BJ (cell line): ENCODE measurements at places on chromosomes 11 and 22.

DNA sequence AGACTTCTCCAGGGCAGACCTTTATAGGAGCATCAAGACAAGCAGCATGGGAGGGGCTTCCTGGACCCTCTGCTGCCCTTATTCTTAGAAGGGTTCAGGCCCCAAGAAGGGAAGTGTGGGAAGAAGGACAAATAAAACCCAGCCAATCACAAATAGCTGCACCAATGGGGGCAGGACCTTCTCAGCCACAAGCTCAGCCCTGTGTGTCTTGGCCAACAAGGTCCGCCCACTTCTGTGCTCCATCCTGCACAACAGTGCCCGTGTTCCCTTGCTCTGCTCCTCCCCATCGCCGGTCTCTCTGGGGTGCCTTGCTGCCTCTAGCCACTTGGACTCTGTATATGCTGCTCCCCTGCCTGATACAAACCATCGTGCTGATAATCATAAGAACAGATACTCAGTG, 86.1 kb downstream of the NAT10 start:
- DNase-seq = no peak

- no peak for DNase-seq
These were observed 223.2 kb downstream of the BLID start for GRCh38 chr11:121892863-121893262.

DNA sequence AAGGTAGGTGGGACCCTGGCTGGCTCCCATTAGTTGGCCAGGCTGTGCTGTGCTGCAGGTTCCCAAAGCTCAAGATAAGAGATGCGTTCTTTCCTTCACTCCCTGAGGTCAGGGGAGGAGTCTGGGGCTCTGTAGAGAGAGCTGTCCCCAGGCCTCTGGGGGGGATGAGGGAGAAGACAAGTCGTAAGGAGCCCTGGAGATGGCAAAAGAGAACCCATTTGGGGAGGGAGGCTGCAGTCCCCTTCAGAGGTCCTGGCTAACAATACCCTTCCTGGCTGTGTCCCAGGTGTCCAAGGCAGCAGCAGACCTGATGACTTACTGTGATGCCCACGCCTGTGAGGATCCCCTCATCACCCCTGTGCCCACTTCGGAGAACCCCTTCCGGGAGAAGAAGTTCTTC, 916 bp downstream of the GNG3 start:
- DNase-seq = no peak

DNA sequence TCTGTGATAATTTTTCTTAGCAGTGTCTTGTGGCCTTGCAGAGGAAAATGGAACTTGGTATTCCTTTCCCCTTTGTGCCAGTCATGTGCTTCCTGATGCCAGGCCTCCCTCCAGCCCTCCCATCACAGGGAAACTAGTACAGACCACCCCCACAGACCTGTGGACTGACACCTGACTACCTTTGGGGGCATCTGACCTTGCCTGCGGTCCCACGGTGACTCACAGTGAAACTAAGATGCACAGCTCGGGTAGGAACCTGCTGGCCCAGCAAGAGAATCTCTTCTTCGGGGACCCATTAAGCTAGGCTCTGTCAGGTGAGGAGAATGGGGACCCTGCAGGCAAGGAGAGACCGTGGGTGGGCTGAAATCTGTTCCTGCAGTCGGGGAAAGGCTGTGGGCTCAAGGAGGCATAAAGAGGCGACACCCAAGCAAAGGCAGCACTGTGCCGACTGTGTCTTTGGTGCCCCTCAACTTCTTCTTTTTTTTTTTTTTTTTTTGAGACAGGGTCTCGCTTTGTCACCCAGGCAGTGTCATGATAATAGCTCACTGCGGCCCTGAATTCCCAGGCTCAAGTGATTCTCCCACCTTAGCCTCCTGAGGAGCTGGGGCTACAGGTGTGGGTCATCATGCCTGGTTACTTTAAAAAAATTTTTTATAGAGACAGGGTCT, 20.8 kb upstream of the PEX26 start:
- DNase-seq = no peak

DNA sequence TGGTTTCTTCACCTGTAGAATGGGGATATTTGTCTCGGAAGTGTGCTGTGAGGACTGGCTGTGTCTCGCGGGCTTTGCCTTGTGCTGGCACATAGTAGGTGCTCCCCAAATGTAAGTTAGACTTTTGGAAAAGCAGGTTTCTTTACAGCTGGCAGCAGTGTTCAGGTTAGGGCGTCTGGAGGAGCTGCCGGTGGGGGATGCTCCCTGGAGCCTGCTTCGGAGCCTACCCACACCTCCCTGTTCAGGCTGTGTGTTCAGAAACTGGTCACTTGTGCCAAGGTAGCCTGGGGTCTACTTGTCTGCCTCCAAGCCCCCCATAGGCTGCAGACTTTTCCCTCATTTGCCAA, 60.0 kb downstream of the OTOG start:
- no peak for DNase-seq

DNA sequence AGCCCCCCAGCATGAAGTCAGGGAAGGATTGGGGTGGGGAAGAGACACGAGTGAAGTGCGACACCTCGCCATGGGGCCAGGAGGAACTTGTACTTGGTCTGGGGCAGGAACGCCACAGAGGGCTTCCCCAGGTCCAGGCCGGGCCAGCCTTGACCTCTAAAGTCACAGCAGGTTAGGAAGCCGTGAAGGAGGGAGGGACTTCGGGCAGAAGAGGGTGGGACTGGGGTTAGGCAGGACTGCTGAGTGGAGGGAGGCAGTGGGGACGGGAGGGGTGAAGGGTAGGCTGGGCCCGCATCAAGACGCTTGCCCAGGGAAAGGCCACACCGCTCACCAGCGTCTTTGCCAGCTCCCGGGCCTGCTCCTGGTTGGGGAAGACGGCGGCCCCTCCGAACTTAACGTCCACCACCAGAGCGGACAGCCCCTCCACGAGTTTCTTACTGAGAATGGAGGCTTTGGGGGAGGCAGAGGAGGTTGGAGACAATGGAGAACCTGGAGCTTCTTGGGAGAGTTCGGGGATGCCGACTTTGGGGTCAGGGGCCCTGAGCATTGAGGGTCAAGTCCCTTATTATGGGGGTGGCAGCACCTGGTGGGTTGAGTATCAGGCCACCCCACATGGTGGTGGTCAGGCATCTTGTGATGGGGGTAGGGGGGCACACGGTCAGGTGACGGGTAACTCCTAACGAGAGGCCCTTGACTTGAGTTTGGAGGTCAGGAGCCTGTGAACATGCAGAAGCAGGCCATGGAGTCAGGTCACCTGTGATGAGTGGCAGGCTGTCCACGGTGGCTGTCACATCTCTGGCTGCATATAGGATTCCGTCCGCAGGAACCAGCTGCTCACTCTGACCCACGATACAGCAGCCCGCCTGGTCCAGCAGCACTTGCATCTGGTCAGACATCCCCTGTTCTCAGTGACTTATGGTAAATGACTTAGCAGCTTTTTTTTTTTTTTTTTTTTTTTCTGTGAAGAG, 1.7 kb upstream of the SCO2 start:
- DNase-seq = no peak

DNA sequence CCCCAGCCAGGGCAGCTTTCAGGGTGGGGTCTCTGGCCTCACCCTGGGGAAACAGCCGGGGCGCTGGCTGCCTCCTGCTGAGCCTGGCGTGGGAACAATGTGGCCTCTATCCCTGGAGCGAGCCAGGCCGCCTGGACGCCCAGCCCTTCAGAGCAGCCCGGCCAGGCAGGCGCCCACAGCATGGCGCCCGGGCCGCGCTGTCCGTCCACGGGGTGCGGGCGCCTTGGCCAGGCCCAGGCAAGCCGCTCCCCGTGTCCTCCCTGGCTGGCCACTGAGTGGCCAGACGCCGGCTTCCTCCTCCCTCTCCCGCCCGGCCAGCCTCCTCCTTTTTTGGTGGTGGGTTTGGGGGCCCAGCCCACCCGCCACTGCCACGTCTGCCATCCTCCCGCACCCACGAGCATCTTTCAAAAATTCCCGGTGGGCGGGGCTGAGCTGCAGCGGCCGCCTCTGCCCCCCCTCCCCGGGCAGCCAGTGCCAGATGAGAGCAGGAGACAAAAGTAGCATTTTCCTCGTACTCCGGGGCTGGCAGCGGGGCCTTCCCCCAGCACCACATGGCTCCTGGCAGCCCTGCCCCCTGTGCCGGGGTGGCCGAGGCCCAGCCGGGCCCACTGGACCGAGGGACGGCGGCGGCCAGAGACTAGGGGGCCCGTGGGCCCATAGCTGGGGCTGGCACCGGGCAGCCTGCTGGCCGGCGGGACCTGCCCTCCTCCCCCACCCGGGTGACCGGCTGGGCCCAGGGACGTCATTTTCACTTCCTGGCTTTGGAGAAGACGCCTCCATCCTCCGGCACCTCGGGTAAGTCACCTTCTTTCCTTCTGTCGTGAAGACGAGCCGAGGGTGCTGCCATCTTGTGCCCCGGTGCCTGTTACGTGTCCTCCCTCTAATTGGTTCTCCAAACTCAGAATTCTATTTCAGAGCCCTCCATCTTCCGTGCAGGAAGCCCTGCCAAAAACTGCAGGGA, 70.2 kb upstream of the PPARA start:
- no peak for DNase-seq

GRCh38 chr22:17770180-17771077, 3.8 kb downstream of the BID start:
- DNase-seq = no peak

DNA sequence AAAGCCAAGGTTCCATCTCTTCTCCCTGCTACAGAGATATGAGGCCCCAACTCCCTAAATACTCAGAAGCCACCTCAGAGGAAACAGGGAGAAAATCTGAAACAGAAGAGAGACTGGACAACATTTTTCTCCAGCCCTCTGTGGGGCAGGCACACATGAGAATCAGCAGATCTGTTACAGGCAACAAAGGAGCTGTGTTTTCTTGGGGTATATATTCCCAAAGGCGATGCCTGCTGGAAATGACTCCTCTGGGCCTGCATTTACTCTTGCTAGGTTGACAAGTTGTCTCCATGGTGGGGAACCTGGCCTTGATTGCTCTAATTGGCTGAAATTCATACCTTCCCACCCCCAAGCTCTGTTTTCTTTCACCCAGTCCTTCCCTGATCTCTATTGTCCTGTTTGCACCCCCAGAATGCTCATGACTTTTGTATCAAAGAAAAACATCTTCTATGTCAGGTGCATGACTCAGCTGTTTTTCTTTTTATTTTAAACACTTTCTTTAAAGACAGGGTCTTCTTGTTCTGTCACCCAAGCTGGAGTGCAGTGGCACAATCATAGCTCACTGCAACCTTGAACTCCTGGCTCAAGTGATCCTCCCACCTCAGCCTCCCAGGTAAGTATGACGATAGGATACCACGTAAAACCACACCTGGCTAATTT, 23.5 kb upstream of the P2RY6 start:
- DNase-seq = no peak

DNA sequence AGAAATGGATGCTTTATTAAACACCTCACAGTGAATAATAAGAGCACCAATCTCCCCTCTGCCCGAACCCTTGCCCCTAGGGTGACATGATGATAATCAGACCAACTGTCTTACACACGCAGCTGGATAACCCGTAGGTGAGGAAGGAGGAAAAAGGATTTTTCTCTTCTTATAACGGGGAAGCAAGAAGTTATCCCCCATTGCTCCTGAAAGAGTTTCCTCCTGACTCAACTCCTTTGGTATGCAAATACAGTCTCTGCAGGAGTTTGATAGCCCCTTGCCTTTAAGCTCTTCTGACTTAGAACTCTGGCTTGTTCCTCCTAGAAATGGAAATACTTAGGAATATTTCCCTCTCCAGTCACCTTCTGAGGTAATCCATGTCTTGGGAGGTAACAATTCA, 455.8 kb downstream of the TMEM135 start:
- DNase-seq = no peak

DNA sequence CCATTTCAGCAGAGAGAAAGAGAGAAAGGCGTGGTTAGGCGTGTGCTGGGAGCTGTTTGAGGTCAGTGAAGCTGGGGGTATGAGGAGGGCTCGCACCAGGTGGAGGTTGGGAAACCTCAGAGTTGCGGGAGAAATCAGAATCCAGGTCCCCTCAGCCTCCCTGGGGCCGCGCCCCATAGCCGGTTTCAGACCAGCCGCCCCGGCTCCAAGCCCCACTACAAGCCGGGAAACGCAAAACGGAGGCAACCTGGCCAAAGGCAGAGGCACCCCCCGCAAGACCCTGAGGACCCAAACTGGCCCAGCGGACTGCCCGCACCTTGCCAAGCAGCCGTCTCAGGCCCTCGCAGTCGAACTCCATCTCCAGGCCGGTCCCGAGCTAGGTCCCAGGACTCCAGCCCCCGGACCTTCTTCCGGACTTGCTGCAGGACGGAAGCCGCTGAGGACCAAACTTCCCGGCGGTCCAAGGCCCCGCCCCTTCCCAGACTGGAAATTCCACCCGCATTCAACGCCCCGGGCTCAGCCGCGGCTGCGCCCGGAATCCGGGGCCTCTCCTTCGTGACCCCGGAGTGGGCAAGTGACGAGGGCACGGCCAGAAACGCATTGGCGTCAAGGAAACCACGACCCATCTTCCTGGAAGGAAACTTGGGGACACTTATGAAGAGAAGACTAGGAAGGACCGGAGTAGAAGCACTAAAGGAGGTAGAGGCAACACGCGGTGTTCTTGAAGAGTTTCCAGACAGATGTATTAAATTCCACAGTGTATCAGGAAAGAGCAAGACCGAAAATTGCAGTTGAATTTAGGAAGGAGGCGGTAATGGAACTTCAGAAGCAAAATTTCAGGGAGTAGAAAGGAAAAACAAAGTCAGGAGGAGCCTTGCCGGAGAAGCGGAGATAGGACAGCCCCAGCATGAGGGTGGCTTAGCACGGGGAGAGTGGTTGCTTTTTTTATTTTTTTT, at the start of gene UEVLD:
TSS of gene UEVLD (minus strand) at position 438 of the 956 bp plus-strand sequence. CDS start at position 358, 80 bp downstream.
- peak; percentile 48 for DNase-seq

GRCh38 chr22:46861468-46862367, 99.3 kb downstream of the TBC1D22A start:
- no peak for DNase-seq

DNA sequence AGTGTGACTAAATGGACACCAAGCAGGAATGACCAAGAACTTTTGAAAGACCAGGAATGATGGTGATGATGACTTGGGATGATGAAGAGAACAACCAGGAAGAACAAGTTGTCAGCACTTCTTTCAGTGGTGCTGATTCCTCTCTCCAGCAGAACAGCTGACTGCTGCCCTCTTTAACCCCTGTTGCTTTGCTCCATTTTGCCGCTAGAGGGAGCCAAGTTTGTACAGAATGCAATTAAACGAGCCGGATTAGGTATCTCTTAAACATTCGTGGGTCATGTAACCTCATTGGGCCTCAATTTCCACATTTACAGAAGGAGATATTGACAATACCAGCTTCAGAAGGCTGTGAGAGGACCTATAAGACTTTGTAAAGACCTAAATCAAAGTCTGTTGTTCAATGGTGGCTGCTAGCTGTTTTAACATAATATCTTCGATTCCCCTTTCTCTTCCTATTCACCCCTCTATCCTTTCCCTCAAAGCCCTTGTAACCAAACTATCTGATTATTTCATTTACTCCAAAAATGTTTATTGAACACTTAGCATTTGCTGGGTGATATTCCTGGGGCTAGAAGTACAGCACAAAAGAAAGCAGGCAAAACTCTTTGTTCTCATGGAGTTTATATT, 1.9 kb downstream of the OR4S1 start:
- peak; percentile 1 for DNase-seq

- no peak for DNase-seq
These were observed 48.7 kb upstream of the TNRC6B start for GRCh38 chr22:40128989-40129388.

DNA sequence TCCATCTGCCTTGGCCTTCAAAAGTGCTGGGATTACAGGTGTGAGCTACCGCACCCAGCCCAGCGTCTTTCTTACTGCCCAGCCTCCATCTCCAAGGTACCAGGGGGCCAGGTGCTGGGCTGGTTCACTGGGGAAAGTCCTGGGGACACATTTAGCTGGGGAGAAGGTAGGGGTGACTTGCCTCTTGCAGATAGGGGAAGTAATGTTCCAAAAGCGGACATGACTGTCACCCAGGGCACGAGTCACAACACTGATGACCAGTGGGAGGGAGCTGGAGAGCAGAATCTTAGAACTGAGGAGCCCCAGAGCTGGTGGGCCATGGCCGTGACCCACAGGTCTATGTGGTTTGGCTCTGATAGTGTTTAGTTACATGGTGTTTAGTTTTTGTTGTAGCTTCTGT, 2.4 kb upstream of the SLC15A3 start:
- no peak for DNase-seq
